Thymus (tissue), 14 donors: ENCODE measurements at places on chromosomes 3 and 15. TPM values are rescaled to one million over a fixed set of nuclear protein-coding genes. Genes with fewer than 3 reads are reported as not detected.
A peak's percentile ranks its signal among the peaks of the same experiment; 100 is the strongest.

- H3K27ac ChIP-seq, result no peak overlapping the region
- H3K4me3 ChIP-seq, result no peak overlapping the region
- peaks cover 5% of the 10 kb centered on the region for H3K4me1 ChIP-seq
- H3K27me3 ChIP-seq, result peaks cover 16% of the 10 kb centered on the region
- no peaks in the 10 kb centered on the region for H3K36me3 ChIP-seq
Observed at GRCh38 chr15:75695220-75695619, 17.4 kb downstream of the CSPG4 start.

DNA sequence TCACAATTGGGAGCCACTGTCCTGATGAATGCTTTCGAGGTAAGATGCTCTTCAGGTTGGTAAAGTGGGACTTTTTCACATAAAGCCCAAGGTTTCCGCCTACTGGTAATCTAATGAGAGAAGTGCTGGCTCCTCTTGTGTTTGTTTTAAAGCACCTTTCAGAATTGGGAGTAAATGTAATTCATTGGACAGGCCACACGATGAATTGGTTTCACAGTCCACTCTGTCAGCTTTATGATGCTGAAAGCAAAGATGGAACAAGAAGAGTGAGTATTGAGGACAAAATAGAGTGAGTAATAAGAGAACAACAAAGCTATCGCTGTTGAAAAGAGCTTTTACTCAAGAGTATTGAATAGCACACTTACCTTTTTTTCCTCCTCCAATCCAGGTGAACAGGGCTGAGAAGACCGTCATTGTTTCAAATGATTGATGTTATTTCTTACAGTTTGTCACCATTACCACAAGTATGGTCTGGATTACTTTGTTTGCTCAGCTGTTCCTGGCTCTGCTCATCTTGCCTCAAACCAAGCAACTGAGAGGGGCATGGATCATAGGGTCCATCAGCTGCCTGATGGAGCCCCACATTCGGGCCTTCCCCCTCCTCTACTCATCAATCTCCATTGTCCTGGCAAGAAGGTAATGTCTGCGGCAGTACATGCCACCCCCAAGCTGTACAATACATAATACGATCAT is 136.1 kb upstream of the CNTN4 start:
- no peaks in the 10 kb centered on the region for H3K27me3 ChIP-seq
- H3K4me3 ChIP-seq, result no peak overlapping the region
- no peak overlapping the region for H3K27ac ChIP-seq
- no peaks in the 10 kb centered on the region for H3K4me1 ChIP-seq

The IGSF11 gene
- total RNA-seq, result 0.42 TPM

DNA sequence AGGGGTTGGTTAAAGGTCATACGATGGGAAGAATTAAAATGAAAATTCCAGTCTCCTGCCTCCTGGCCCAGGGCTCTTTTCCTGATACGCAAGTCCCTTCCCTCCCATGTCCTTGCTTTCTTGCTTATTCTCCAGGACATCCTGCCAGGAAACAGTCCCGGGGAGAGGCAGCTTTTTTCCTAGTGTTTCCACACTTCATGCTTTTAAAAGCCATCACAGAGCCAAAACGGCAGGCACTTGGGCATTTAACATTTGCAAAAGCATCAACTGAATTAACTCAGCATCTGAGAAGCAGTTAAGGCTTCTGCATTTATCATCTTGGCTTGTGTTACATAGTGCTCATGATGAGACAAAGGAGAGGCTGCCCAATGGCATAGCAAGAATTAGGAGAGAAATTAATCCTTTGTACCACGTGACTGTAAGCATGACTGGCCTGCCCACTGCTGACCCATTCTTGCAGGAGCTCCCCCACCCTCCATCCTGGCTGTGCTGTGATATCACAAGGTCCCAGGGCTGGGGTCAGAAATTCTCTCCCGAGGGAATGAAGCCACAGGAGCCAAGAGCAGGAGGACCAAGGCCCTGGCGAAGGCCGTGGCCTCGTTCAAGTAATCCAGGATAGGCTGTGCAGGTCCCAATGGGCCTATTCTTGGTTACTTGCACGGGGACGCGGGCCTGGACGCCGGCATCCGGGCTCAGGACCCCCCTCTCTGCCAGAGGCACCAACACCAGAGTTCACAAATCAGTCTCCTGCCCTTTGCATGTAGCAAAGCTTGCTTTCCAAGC is 21.6 kb upstream of the VILL start:
- H3K4me3 ChIP-seq, result no peak overlapping the region
- H3K4me1 ChIP-seq, result peaks cover 10% of the 10 kb centered on the region
- H3K27ac ChIP-seq, result no peak overlapping the region

DNA sequence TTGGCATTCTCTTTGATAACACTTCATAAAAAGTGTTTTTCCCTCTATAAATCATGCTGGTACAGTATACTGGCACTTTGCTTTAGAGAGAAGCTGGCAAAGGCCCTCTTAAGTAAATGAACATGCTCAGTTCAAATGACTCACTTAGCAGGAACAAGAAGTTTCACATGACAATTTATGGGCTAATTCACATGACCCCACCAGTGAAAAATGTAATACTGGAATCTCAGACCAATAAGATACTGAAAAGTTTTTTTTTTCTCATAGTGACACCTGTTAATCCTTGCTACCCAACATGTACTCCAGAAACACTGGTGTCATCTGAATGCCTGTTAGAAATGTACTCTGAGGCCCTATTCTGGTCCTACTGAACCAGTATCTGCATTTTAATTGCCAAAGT is 13.9 kb downstream of the BTBD1 start:
- no peak for DNase-seq
- no peaks in the 10 kb centered on the region for H3K4me1 ChIP-seq
- H3K4me3 ChIP-seq, result no peak overlapping the region
- no peak overlapping the region for H3K27ac ChIP-seq
- peaks cover 36% of the 10 kb centered on the region for H3K36me3 ChIP-seq
- H3K27me3 ChIP-seq, result no peaks in the 10 kb centered on the region

DNA sequence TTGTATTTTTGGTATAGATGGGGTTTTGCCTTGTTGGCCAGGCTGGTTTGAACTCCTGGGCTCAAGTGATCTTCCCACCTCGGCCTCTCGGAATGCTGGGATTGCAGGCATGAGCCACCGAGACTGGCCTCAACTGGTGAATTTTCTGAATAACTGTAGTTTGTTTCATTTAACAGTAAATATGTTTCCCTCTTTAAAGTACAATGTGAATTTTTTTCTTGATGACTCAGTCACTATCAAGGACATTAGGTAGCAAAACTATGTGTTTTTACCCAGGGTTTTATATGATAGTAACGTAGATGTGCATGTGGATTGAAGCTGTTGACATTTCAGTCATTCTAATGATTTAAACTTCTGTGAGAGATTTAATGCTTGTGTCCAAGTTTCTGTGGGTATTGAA is 40.2 kb upstream of the MAPKBP1 start:
- no peaks in the 10 kb centered on the region for H3K27me3 ChIP-seq
- H3K4me1 ChIP-seq, result no peaks in the 10 kb centered on the region
- no peak overlapping the region for H3K27ac ChIP-seq
- DNase-seq, result no peak
- peaks cover 63% of the 10 kb centered on the region for H3K36me3 ChIP-seq

The ARIH2 gene
- total RNA-seq, result 51.4 TPM

DNA sequence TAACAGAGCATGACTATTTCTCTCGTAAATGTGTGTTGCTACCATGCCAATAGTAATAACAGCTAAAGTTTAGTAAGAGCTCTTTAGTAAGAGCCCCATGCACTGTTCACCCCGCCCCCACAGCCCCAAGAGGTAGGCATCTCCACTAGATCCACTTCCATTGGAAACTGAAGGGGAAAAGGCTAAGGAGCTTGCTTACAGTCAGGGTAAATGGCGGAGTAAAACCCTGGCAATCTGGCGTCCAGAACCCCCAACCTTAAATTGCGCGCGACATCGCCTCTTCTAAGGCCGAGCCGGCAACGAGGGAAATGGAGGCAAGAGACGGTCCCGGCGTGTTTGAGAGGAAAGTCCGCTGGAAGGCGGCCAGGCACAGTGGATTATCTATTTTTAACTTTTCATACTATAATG is 654 bp upstream of the C3orf38 start:
- H3K4me3 ChIP-seq, result peak overlapping the region; percentile 100
- DNase-seq, result no peak
- H3K27me3 ChIP-seq, result no peaks in the 10 kb centered on the region
- H3K27ac ChIP-seq, result peak overlapping the region; percentile 92

The GABRB3 gene
- 2.8 TPM for total RNA-seq

DNA sequence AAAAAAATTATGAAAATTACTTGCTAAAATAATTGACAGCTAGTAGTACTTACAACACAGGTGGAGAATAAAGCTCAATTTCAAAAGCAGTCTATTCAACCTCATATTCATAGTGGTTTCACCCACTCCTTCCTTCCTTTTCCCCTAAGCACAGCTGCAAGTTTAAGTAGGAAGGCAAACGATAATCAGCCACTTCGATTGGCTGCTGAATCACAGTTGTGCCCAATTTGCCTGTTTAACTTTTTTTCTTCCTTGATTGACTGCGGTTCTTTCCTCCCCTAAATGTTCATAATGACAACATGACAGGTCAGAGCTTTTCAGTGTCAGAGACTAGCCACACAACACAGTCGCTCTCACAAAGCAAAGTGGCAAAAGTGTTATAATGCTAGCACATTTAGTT is 468.0 kb upstream of the GBE1 start:
- H3K27ac ChIP-seq, result peak overlapping the region; percentile 10
- H3K27me3 ChIP-seq, result no peaks in the 10 kb centered on the region
- DNase-seq, result no peak
- no peaks in the 10 kb centered on the region for H3K36me3 ChIP-seq
- H3K4me3 ChIP-seq, result no peak overlapping the region
- no peaks in the 10 kb centered on the region for H3K4me1 ChIP-seq

- no peak for DNase-seq
- H3K36me3 ChIP-seq, result peaks cover 2% of the 10 kb centered on the region
- no peaks in the 10 kb centered on the region for H3K27me3 ChIP-seq
- H3K4me3 ChIP-seq, result no peak overlapping the region
- H3K27ac ChIP-seq, result no peak overlapping the region
Observed at GRCh38 chr3:12948891-12949711, 107.7 kb upstream of the RPL32 start.

- no peaks in the 10 kb centered on the region for H3K4me1 ChIP-seq
- DNase-seq, result no peak
- H3K4me3 ChIP-seq, result no peak overlapping the region
- H3K36me3 ChIP-seq, result no peaks in the 10 kb centered on the region
Observed at GRCh38 chr3:123684209-123684608, 99.4 kb upstream of the HACD2 start.

The SERPINI1 gene
- total RNA-seq, result 8.5 TPM

DNA sequence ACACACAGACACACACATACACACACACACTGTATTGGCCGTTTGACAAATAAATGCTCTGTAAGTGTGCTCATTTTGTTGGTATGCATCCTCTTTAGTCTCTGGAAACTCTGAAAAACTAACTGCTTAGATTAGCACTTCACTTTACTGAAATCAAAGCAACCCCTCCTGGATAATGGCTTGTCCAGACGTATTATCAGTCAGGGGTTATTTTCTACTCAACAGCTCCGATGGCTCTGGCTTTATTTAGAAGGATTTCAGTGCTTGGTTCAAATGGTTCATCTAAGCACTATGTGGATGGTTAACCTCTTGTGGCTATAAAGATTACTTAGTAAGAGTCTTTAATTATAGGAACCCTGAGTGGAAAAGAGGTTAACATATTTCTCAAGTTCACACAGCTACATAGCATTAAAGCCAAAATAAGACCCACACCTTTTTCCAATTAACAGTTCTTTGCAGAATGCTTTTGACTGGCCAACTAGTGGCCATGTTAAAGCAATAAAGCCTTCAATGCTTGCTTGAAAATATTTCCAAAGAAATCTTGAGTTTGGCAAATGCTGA is 516.1 kb upstream of the NAALADL2 start:
- H3K4me1 ChIP-seq, result no peaks in the 10 kb centered on the region
- DNase-seq, result no peak
- H3K27ac ChIP-seq, result no peak overlapping the region
- H3K27me3 ChIP-seq, result no peaks in the 10 kb centered on the region
- H3K4me3 ChIP-seq, result no peak overlapping the region
- H3K36me3 ChIP-seq, result no peaks in the 10 kb centered on the region

GRCh38 chr15:81425905-81426304 is 51.9 kb upstream of the TMC3 start:
- no peaks in the 10 kb centered on the region for H3K36me3 ChIP-seq
- no peak overlapping the region for H3K4me3 ChIP-seq
- H3K27ac ChIP-seq, result no peak overlapping the region
- no peaks in the 10 kb centered on the region for H3K27me3 ChIP-seq
- DNase-seq, result no peak
